ENCODE measurements at places on chromosomes 6 and 20.

GRCh38 chr20:34512266-34512954, 3.8 kb upstream of the DYNLRB1 start:
- DNase-seq, result no peak

DNA sequence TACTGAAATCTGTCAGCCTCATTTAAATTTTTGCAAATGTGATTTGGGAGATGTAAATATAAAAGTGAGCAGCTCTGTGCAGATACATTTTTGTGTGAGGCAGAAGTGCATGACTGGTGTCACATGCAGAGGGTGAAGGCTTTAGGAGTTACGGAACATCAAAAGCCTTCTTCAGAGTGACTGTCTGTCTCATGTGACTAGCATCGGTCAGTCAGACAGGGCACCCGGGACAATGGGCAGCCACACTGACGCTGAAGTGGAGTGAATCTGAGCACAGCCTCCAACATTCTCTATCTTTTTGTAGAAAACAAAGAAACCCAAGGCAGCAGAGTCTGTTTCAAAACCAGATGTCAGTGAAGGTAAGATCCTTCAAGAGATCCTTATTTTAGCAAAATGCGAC, 7.9 kb upstream of the FAM209A start:
- no peak for DNase-seq

- DNase-seq, result no peak
These were observed 27.1 kb downstream of the COL12A1 start for GRCh38 chr6:75178757-75179156.

DNA sequence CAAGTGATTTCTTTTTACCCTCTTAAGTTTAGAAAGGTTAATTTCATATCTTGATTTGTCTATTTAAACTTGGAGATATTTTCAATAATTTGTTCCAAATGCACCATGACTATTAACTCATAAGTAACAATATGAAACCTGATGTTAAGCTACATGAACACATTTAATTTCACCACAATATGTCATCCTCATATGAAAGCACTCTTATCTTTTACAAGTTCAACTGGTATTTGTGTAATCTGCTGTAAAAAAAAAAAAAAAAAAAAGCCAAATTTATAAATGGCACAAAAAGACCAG, 110.4 kb downstream of the HFE start:
- no peak for DNase-seq

GRCh38 chr6:157759028-157759427, 64.0 kb upstream of the SNX9 start:
- no peak for DNase-seq

GRCh38 chr6:27890445-27891319, 21.5 kb downstream of the OR2B2 start:
- DNase-seq, result no peak

GRCh38 chr6:3751077-3751729, at the start of gene PXDC1:
Gene PXDC1 (minus strand): TSS chr6:3751713. CDS start chr6:3751531, 182 bp downstream.
- DNase-seq, result no peak

DNA sequence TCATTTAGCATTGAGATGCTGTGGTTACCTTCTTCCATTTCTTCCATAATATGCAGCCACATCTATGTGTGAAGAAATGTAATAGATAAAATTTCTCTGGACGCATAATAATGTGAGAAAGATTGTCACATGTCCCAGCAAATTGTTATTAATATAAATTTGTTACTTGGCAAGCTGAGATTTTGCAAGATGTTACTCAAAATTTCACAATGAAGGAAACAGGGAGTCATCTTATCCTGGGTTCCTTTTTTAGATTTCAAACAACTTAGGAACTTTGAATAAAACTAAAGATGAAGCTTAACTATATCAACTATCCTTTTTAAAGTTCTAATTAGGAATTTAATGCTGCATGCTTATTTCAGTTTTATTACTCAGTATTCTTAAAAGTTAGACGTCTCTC, 3.6 kb downstream of the ESR1 start:
- no peak for DNase-seq

All from posterior cingulate gyrus (tissue), 11 donors.